ENCODE measurements at places on chromosomes 4 and X.

DNA sequence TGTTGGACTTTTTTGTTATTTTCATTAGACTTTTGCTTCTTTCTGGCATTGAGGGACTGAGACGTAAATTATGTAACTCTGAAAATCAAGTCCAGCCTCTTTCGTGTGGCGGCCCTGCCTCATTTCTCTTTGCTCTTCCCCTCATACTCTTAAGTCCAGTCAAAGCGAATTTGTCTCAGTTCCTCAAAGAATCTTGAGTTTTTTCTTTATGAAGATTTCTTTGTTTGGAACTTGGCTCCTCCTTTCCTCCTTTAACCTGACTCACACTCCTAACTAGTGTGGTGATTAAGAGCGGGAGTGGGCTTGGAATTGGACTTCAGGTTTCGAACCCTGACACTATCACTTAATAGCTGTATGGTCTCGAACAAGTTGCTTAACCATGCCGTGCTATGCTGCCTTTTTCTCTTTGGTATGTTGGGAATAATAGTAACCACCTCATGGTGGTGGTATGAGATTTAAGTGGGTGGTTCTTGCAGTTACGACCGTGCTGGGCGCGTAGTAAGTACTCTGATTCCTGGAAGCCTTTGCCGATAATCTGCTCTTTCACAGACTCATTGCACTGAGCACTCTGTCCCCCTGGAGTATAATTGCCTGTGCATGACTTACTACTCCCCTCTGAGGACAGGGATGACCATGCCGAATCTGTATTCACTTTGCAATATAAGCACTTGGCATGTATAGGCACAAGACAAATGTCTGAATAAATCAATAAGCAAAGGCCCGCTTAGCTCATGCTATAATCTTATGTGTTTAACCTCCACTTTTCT is 19.1 kb downstream of the FNIP2 start:
- DNase-seq, result no peak

DNA sequence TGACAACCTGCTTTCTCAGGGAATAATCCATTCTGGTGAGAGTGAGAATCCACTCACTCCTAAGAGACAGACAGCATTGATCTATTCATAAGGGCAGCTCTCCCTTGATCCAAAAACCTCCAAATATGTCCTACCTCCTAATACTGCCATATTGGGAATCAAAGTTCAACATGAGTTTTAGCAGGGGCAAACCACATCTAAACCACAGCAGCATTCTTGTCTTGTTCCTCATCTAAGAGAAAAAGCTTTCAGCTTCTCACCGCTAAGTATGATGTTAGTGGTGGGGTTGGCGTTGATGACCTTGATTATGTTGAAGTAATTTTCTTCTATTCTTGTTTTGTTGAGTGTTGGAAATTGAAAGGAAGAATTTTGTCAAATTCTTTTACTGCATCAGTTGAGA is 69.6 kb downstream of the SERTM2 start:
- DNase-seq, result no peak

DNA sequence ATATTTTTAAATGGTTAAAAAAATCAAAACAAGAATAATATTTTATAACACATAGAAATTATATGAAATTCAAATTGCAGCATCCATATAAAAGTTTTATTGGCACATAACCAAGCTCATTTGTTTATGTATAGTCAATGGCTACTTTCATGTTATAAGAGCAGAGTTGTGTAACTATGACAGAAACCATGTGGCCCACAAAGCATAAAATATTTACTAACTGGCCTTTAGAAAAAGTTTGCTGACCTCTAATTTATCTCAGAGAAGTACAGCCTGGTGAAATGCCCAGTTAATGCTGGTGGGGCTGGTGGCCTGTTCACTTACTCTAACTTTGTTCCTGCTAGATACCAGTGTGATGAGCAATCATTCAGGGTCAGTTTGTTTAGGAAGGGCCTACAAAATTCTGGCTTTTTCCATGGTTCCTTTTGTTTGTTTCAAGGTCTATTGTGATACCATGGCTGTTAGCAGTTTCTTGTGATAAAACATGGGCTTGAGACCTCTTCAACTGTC is 104.6 kb downstream of the PPP1R2C start:
- DNase-seq, result no peak

DNA sequence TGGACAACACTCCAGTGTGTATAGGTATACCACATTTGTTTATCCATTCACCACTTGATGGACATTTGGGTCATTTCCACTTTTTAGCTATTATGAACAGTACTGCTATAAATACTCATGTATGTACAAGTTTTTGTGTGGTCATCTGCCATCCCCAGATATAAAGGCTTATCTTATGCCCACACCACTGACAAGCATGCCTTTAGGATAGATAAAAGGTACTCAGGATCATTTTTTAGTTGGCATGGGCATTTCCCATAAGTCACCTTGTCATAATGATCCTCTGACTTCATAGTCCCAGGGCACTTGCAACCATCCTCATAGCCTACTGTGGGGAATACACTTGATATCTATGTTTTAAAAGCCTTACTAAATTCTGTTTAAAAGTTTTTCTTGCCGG is 6.3 kb downstream of the AWAT1 start:
- DNase-seq, result no peak

DNA sequence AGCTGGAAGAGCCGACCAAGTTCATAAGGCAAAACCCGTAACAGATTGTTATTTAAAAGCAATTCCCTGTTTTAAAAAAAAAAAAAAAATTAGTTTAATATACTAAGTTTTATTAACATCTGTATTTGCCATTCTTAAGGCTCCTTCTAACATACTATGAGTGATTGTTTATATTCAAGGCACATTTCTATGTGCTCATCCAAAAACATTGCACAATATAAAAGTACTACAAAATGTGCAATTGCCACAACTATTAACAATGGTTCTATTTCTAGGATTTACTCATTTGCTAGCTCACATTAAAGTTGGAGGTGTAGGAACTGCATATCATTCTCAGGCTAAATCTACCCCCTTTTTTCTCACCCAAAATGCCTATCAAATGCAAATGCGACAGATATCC is 46.1 kb downstream of the CNOT6L start:
- DNase-seq, result no peak

Data from stimulated activated CD4-positive, alpha-beta T cell treated with anti-CD3 and anti-CD28 coated beads, Interleukin-2, amount 100 ng/mL, for 24 hours (primary cell).